ENCODE measurements at places on chromosomes 7 and 10. TPM values are rescaled to one million over a fixed set of nuclear protein-coding genes. Genes with fewer than 3 reads are reported as not detected.

NPC1L1 gene
- total RNA-seq = not detected

DNA sequence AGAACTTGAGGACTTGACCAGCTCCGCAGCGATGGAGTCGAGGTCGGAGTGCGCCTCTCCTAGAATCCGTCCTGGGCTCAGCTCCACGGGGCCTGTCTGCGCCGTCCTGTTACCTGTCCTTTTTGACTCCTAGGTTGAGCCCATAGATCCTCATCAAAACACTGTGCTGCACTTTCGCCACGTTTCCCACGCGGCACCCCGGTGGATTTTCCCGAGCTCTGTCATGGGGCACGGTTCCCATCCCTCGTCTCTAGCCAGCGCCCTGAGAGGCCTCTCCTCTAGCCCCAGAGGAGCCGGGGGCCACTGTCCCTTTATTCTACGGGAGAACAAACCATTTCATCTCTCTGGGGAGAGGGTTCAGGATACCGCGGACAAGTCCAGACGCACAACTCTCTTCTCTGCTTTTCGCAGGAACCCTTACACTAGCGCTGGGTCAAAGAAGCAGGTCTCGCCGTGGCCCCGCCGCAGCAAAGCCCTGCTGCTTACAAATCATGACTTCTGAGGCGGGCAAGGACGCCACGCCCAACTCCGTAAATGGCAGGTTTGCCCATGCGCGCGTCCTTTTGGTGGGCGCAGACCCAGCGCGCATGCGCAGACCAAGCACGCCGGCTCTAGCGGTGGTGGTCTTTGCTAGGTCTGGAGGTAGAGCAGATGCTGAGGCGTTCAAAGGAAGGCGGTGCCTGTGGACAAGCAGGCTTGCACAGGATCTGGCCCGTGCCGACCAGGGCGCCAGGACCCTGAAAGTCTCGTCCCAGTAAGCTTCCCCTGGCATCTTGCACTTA lies 10.3 kb upstream of the ANKRD7 start:
- DNase-seq = peak; percentile 62

GRCh38 chr10:72665925-72666324 lies 26.0 kb upstream of the MCU start:
- DNase-seq = no peak

DNA sequence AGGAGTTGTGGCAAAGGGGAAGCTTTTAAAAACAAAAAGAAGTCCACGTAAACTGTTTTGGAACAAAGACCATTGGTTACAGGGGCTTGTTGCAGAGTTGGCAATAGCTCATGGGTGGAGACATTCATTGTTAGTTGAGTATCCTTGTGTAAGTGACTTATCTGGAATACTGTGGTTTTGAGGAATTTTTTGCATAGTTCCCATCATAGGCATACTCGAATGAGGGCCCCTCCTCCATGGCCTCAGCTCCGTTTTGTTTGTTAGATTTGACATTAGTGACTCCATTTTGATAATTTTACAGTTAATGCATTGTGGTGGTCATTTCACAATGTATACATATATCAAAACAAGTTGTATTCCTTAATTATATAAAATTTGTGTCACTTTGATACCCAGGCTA lies 12.8 kb upstream of the SMKR1 start:
- DNase-seq = no peak

DNA sequence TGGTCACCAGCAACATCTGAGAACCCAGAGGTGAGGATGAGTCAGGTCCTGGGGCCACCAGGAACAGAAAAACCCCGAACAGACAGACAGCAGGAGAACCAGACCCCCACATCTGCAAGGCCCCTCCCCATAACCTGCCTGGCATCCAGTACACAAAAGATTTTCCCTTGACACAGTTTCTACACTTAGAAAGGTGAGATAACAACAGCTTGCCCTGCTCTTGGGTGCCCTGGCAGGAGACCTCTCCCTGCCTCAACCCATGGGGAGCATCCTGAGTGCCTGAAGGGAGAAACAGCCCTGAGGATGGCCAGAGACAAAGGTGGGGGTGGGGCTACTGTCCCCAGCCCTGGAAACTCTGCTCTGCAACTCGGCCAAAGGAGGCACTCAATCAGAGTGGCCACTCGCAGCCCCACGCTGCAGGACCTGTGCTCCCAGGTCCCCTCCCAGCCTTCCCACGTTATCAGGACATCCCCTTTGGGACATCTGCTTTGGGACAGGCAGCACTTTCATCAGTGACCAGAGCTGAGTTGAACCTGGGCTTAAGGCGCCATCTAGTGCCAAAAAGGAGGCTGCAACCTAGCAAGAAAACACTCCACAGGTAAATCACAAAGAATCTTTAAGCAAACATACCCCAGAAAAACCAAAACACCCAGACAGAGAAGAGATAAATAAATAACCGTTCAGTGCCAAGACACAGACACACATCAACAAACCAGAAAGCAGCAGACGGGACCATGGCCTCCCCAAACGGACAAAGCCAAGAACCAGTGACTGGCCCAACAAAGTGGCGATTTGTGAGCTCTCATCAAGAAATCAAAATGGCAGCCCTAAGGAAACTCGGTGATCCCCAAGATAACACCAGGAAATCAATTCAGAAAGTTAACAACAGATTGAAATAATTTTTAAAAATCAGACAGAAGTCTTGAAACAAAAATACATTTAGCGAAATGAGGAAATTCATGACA lies 233.7 kb downstream of the PTPRN2 start:
- peak; percentile 53 for DNase-seq

GRCh38 chr10:49457686-49458085 lies 61.8 kb upstream of the DRGX start:
- no peak for DNase-seq

DNA sequence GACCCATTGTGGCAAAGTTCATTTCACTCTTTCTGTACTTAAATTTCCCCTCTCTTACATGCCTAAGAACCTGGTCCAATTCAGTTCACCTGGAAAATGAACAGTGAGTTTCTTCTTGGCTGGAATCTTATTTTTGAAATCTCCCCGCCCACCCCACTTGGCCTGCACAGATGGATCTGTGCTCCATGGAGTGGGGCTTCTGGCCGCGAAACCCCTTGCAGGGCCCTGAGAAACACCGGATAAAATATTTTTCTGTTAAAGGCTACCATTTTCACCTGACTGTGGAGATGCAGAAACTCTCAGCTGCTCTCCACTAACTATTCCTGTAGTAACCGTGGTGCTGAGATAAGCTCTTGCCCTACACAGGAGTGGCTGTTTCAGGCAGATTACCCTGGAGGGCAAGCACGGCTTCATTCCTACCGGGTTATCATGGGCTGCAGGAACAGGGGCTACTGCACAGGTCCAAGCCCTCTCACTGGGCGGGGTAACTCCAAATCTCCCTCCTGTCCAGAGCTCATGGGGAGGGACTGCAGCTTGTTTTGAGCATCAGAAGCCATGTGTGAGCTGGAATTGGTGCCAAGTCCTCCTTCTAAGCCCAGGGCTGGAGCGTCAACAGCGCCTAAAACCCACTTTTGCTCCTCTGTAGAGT lies 118.9 kb downstream of the PRPF18 start:
- DNase-seq = no peak

GRCh38 chr7:95963446-95963990 lies 191.2 kb downstream of the DYNC1I1 start:
- no peak for DNase-seq

VSTM4 gene
- total RNA-seq = 2.0 TPM

- no peak for DNase-seq
These were observed 156.3 kb downstream of the NEURL1 start for GRCh38 chr10:103649654-103650423.

- no peak for DNase-seq
These were observed 160.9 kb downstream of the OAT start for GRCh38 chr10:124257781-124258180.

- no peak for DNase-seq
These were observed 700.2 kb downstream of the TYW1 start for GRCh38 chr7:67696878-67697277.

SPAM1 gene
- total RNA-seq = not detected

GRCh38 chr10:88221010-88221973 lies 357.9 kb downstream of the PTEN start:
- no peak for DNase-seq

- DNase-seq = peak; percentile 57
These were observed 332.1 kb downstream of the WDR11 start for GRCh38 chr10:121183236-121183635.

FAM25C gene
- not detected for total RNA-seq

- DNase-seq = no peak
These were observed 594.8 kb downstream of the ZWINT start for GRCh38 chr10:55766212-55766611.

GRCh38 chr10:26300001-26300400 lies 83.4 kb downstream of the GAD2 start:
- DNase-seq = no peak

GRCh38 chr10:125038637-125039036 lies 96.7 kb downstream of the ZRANB1 start:
- DNase-seq = no peak

GRCh38 chr7:31853380-31853779 lies 166.4 kb downstream of the PPP1R17 start:
- DNase-seq = no peak

DNA sequence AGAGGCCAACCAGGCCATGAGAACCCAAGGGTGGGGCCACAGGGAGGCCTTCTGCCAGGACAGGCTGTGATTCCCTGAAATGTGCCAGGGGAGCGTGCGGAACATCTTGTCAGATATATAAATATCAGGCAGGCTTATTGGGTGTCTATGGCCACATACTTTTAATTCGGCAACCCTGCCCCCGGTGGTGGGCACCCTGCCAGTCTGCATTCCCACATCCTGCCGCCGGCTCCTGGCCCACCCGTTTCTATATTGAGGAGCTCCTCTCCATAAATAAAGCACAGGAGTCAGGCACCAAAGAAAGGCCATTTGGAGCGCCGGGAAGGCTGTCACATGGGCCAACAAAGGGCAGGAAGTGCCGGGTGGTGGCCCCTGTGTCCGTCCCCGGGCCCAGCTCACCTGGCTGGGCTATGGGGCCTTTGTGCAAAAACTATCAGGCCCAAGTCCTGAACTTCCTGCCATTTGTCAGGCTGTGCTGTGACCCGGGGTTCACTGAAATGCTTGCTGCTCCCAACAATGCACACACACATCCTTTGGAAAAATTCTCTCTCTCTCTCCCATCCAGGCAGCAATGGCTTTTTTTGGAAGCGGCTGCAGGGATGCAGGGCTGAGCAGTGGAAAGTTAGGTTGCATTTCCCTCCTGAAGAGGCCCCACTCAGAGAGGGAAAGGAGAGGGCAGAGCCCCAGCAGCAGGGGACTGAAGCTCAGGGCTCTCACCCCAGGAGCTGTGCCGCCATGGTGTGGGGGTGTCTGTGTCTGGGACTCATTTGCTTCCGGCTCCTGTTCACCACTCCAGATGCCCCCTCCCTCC lies 25.0 kb upstream of the PODXL start:
- no peak for DNase-seq

UNC5B gene
- 22.6 TPM for total RNA-seq

DNA sequence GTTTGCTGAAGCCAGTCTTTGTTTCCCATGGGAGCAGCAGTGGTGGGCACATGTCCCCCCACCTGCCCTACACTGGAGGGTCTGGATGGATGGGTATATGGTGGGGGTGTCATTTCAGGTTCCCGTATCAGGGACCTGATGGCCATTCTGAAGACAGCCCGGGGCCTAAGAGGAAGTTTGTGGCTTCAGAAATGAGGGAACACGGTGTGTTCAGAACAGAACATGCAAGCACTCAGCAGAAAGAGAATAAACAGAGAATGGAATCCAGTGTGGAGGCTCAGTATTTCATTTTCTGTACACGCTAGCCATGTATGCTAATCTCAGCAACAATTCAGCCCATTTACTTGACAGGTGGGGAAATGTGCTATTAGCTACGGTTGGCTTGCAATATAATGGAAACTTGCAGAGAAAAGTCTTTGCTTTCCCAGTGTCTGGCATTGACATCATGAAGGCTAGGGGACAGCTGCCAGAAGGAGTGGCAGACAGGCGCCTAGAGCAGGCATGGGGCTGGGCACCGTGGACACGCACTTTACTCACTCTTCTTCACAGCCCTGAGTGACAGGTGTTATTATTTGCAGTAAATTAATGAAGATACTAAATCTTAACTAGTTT lies 98.6 kb downstream of the ELMO1 start:
- no peak for DNase-seq

SPAG6 gene
- not detected for total RNA-seq

DNA sequence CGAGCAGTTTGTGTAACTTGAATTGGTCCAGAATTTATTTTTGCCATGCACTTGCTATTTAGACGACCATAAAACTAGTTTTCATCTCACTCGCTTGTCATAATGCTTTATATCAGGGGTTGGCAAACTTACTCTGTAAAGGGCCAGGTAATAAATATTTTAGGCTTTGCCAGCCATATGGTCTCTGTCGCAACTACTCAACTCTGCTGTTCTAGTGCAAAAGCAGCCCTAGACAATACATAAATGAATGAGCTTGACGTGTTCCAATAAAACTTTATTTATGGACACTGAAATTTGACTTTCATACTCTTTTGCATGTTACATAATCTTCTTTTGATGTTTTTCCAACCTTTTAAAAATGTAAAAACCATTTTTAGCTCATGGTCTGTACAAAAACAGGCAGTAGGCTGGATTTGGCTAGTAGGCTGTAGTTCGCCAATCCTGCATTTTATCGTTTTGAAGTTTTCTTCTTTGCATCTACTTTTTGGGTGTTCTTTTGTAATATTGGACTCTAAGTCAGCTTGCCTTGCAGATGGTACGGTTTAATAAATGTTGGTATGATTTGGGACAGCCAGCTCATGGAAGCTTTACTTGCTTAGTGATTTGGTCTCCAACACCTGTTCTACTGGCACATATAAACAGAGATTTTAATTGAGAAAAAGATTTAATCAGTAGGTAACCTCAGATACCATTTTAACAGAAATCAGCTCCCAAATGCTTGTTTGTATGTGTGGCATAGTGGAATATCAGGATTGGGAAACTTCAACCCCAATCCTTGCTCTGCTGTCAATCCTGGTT lies 25.6 kb downstream of the SND1 start:
- no peak for DNase-seq

DNA sequence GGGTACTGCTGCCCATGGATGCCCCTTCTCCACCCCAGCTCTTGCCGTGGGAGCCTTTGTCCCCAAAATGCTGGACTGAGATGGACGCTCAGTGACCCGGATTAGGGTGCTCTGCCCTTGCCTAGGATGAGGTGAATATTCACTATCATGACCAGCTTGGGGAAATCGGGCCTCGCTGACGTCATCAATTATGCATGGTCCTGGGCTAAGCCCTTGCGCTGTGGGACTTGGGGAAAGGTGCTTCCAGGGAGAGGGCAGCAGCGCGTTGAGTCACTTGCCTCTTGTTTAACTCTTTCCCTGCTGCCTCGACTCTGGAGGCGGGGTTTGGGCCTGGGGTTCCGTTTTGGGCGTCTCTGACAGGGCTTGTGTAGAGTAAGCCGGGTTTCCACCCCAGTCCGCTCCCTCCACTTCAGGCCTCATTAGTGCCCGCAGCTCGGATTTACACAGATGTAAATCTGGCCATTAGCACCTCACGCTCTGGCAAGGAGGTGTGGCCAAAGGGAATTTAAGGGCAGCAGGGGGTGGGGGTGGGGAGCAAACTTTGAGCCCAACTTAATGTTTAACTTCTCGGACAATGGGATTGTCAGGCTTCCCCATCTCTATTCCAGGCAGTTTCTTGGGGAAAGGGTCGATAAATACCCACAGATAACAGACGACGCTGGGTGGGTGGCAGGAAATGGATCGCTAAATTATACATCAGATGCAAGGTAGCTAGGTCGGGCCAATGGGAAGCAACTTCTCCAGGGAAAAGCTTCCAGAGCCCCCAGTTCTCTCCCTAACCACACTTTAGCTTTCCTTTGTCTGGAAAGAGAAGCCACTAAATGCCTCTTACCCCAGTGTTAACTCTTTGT lies 51.3 kb upstream of the TCF7L2 start:
- peak; percentile 57 for DNase-seq

PLXNA4 gene
- 16.2 TPM for total RNA-seq

Measured in glutamatergic neuron (in vitro differentiated cells).